Muscle of arm (tissue), 14 donors: ENCODE measurements at places on chromosomes 2 and 18. TPM values are rescaled to one million over a fixed set of nuclear protein-coding genes. Genes with fewer than 3 reads are reported as not detected.

- no peak for DNase-seq
Measured at GRCh38 chr18:51417643-51418483, 220.4 kb upstream of the MEX3C start.

GRCh38 chr18:25189391-25190185, 162.4 kb downstream of the ZNF521 start:
- no peak for DNase-seq

GRCh38 chr18:24246143-24246542, 107.3 kb downstream of the CABYR start:
- DNase-seq = no peak

CAPN14 gene
- polyA plus RNA-seq = 0.04 TPM

COL4A3 gene
- 0.06 TPM for polyA plus RNA-seq
